ENCODE measurements at places on chromosomes 4 and X. TPM values are rescaled to one million over a fixed set of nuclear protein-coding genes. Genes with fewer than 3 reads are reported as not detected.

The SHOX gene
- total RNA-seq, result not detected

GRCh38 chr4:78568640-78569305 lies 17.2 kb downstream of the ANXA3 start:
- DNase-seq, result no peak

GRCh38 chr4:180426938-180427337 lies 1816.3 kb upstream of the TENM3 start:
- DNase-seq, result no peak

The UGT2B15 gene
- total RNA-seq, result 131 TPM

- DNase-seq, result no peak
These were observed 40.4 kb upstream of the CYP4V2 start for GRCh38 chr4:186150926-186151325.

GRCh38 chrX:32041181-32041580 lies 969.3 kb upstream of the FTHL17 start:
- DNase-seq, result no peak

DNA sequence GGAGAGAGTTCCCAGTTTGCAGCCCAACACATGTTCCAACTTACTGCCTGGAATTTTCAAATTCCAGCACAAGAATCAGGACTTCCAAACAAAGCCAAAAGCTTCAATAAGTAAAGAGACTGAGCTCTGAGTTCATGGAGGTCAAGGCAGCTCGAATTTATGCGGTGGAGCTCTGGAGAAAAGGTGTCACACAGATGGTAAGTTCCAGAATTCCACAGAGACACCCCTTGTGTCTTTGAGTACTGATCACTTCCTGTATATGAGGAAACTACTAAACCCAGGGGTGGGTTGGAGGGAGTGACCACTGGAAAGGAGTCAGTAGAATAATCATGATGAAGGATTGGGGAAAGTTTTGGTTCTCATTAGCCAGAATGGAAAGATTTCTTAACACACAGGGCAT lies 118.5 kb upstream of the GUCY1A1 start:
- no peak for DNase-seq

The ADGRL3 gene
- total RNA-seq, result 0.12 TPM

- no peak for DNase-seq
These were observed 82.9 kb upstream of the NLGN4X start for GRCh38 chrX:6311540-6311939.

- no peak for DNase-seq
These were observed 126.8 kb downstream of the KLHL8 start for GRCh38 chr4:87093443-87094123.

DNA sequence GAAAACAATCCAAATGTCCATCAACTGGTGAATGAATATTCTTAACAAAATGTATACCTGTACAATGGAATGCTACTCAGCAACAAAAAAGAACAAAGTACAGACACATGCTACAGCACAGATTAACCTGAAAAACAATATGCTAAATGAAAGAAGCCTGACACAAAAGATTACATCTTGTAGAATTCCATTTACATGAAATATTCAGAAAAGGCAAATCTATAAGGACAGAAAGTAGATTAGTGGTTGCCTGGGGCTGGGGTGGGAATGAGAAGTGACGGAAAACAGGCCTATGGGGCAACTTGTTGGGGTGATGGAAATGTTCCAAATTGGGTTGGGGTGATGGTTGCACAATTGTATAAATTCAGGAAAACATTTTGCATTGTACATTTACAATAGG lies 219.1 kb upstream of the GPC4 start:
- DNase-seq, result no peak

- no peak for DNase-seq
These were observed 248.5 kb upstream of the DIAPH2 start for GRCh38 chrX:96436105-96436504.

DNA sequence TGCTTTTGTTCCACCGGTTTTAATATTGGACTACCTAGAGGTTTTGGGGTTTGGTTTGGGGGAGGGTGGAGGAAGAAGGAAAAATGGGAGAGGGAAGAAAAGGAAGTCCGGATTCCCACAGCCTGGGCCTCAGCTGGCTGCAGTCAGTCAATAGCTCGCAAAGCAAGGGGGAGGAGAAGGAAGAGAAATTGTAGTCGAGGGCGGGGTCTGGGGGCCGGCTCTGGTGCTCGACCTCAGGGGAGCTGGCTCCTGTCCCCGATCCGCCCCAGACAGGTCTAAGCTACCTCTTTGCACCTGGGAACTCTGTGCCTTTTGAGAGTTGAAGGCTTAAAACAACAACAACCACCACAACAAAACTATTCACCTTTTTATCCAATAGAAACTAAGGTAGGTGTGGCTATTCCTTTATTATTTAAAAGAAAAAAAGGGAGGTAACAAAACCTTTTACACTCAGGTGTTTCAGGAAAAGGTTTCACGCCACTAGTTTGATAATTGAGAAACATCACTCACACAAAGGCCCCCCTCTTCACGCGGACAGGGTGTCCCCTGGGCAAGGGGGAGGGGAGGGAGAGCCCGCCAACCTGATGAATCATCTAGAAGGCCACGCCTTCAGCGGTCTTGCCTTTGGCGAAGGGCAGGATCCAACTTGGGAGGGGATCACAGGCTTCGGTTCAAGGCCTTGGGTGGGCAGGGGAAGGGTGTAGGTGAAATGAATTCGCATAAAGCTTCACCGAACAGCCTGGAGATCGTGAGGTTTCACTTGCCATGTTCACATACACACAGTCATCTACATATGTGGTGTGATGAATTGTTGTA lies 1.6 kb upstream of the LNX1 start:
- no peak for DNase-seq

- no peak for DNase-seq
These were observed 33.3 kb downstream of the BANK1 start for GRCh38 chr4:101823864-101824263.

GRCh38 chrX:153434801-153435200 lies 11.1 kb downstream of the TREX2 start:
- DNase-seq, result no peak

- DNase-seq, result no peak
These were observed 37.4 kb downstream of the CLOCK start for GRCh38 chr4:55509266-55509665.

The NXF2 gene
- not detected for total RNA-seq

The SLC6A14 gene
- total RNA-seq, result not detected

The HSFX2 gene
- total RNA-seq, result not detected

- no peak for DNase-seq
These were observed 13.0 kb downstream of the SASH3 start for GRCh38 chrX:129792586-129793291.

GRCh38 chr4:102420563-102421398 lies 75.5 kb upstream of the SLC39A8 start:
- DNase-seq, result no peak

The ADGRG2 gene
- total RNA-seq, result 0.53 TPM

GRCh38 chrX:3518870-3519269 lies 172.4 kb upstream of the MXRA5 start:
- no peak for DNase-seq

GRCh38 chrX:96447161-96447560 lies 237.5 kb upstream of the DIAPH2 start:
- no peak for DNase-seq

The SLC9A7 gene
- 7.7 TPM for total RNA-seq

GRCh38 chr4:17770845-17771244 lies 10.6 kb downstream of the FAM184B start:
- DNase-seq, result no peak

- DNase-seq, result no peak
These were observed 4.1 kb downstream of the POF1B start for GRCh38 chrX:85375333-85375738.

Data from right lobe of liver (tissue), 6 donors.